AG08396 (cell line): ENCODE measurements at places on chromosomes 1 and 21.
A peak's percentile ranks its signal among the peaks of the same experiment; 100 is the strongest.

- no peak for DNase-seq
Measured at GRCh38 chr1:150887018-150887417, at the start of gene CTXND2. CTXND2 (plus strand) TSS chr1:150887136; CDS start chr1:150912315, 25,179 bp downstream.

- DNase-seq: no peak
Measured at GRCh38 chr1:183931646-183932271, 105.8 kb downstream of the COLGALT2 start.

GRCh38 chr1:203584507-203584906 is 42.1 kb upstream of the ATP2B4 start:
- DNase-seq: no peak

GRCh38 chr1:5651473-5651872 is 340.8 kb downstream of the NPHP4 start:
- no peak for DNase-seq

DNA sequence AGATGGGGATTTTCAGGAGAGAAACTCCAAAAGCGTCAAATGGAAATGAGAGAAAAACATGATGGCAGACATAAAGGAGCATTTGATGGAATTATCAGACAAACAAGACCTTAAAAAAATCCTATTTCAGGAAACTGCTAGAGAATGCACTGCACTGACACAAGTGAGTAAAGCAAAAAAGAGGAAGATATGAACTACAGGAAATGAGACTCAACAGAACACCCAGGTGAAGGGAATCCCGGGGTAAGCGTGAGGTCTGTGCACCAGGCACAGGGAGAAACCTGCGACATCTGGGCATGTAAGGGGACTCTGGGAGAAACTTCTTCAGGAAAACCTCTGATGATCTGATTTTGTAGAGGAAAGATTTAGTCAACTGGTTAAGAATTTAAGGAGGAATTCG is 2.8 kb downstream of the TARBP1 start:
- no peak for DNase-seq

- DNase-seq: no peak
Measured at GRCh38 chr1:207869859-207870258, 41.1 kb downstream of the CD34 start.

GRCh38 chr21:45359451-45360217 is 45.3 kb upstream of the COL18A1 start:
- DNase-seq: no peak

DNA sequence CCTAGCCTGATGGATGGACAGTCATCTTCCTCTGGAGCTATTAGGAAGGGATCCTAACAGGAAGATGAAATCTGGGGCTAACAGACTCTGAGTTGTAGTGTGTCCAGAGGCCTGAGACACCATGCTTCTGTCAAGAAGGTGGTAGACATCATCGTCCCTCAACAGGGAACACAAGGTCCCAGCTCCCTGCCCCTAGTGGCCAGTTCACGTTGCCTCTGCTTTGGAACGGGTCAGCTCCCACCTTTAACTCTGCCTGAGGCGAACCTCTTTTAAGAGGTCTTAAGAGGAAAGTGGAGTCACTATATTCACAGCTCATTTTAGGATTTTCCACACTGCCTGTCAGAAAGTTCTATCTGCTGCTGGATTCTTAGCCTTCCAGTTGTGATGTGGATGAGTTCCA is 28.3 kb downstream of the LRRC71 start:
- DNase-seq: no peak

- DNase-seq: peak; percentile 64
Measured at GRCh38 chr21:17512253-17513213, at the start of gene CXADR. CXADR (plus strand) TSS chr21:17513043; CDS start chr21:17513130, 87 bp downstream.

DNA sequence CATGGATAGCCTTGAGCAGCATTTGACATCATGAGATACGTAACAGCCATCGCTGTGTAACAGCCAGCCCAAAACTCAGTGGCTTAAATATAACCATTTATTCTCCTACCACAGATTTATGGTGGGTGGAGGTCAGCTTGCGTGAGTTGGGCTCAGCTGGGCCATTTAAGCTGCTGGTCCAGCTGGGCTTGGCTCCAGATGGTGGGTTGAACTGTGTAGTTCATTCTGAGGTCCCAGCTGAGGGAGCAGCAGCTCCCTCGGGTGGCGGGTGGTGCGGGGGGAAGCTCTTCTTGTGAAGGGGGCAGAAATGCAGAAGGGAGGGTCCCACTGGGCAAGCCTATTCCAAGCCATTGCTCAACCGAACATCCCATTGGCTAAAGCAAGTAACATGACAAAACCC is 75.9 kb downstream of the IGSF21 start:
- no peak for DNase-seq

GRCh38 chr1:43912607-43913006 is 21.0 kb upstream of the ARTN start:
- peak; percentile 76 for DNase-seq

GRCh38 chr1:219575563-219575962 is 37.3 kb downstream of the ZC3H11B start:
- no peak for DNase-seq

DNA sequence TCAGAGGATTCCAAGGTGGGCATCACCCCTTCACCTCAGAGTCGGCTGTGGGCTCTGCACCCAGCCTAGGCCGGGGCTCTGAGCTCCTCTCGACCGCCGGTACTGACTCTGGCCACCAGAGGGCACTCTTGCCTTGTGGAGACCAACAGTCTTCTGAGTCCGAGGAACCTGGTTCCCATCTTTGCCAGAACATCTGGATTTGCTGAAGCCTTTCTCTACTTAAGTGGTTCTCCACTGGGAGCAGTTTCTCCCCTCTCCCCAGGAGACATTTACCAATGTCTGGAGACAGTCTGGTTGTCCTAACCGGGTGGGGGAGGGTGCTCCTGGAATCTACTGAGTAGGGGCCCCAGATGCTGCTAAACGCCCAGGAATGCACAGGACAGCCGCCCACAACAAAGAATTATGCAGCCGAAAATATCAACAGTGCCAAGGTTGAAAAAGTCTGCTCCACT is 9.4 kb downstream of the ETV3L start:
- DNase-seq: peak; percentile 90

- DNase-seq: no peak
Measured at GRCh38 chr1:41707793-41708192, 210.9 kb downstream of the HIVEP3 start.

DNA sequence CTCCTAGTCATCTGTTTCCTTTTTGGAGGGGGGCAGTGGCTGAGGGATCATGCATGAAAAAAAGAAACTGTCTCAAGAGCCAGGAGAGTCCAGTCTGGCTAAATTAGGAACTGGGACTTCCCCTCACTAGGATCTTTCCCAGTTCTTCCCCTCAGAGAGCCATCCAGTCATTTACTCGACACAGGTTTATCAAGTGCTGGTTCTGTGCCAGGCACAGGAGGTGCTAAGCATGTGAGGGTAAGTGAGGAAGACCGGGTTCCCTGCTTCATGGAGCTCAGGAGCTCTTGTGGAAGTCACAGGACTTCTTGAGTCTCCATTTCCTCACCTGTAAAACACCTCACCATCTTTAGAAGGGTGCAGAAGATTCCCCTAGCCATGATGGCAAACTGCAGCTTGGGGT is 8.6 kb upstream of the NUAK2 start:
- no peak for DNase-seq
